Smooth muscle cell of the coronary artery (primary cell): ENCODE measurements at places on chromosomes 5 and 9. TPM values are rescaled to one million over a fixed set of nuclear protein-coding genes. Genes with fewer than 3 reads are reported as not detected.

The PDE6A gene
- under 0.01 TPM in 1 of 2 replicates, not detected in the other for total RNA-seq

The EQTN gene
- total RNA-seq, result not detected in 2 replicates

The CXXC5 gene
- total RNA-seq, result 45.1 and 75.6 TPM in 2 replicates

The KIF27 gene
- total RNA-seq, result 2.8 and 4.2 TPM in 2 replicates

The MLANA gene
- total RNA-seq, result not detected in 2 replicates

The SOWAHA gene
- not detected in 2 replicates for total RNA-seq

The IGIP gene
- total RNA-seq, result 9.3 and 9.5 TPM in 2 replicates

The FOXI1 gene
- total RNA-seq, result not detected in 2 replicates

The PCA3 gene
- not detected in 2 replicates for total RNA-seq

The GHR gene
- total RNA-seq, result 2.0 and 4.4 TPM in 2 replicates

The SMIM33 gene
- total RNA-seq, result not detected in 2 replicates

The AP3S1 gene
- 61.5 and 88.2 TPM in 2 replicates for total RNA-seq

The PCDHB12 gene
- 0.15 and 0.23 TPM in 2 replicates for total RNA-seq

The ZDHHC11 gene
- 0.94 and 1.3 TPM in 2 replicates for total RNA-seq

The JAK2 gene
- total RNA-seq, result 7.1 and 15.3 TPM in 2 replicates

The KCNIP1 gene
- total RNA-seq, result not detected in 2 replicates

The PCDHA9 gene
- total RNA-seq, result under 0.01 and 0.23 TPM in 2 replicates

The TAF11L2 gene
- total RNA-seq, result not detected in 2 replicates

The C9orf152 gene
- total RNA-seq, result under 0.01 TPM in 1 of 2 replicates, not detected in the other

The DROSHA gene
- total RNA-seq, result 39.7 and 40.4 TPM in 2 replicates

The EIF4E1B gene
- not detected in 2 replicates for total RNA-seq

The OCLN gene
- 0.53 and 3.5 TPM in 2 replicates for total RNA-seq

The GGTA1 gene
- total RNA-seq, result 0.12 and 0.15 TPM in 2 replicates

The PLCXD3 gene
- total RNA-seq, result 0.15 and 2.5 TPM in 2 replicates

The STK32A gene
- total RNA-seq, result 0.82 and 2.0 TPM in 2 replicates

The ZBTB26 gene
- total RNA-seq, result 1.4 and 1.8 TPM in 2 replicates

The TRIP13 gene
- 1.1 and 10.8 TPM in 2 replicates for total RNA-seq

The NPR3 gene
- total RNA-seq, result 35.7 and 58.0 TPM in 2 replicates

The NCS1 gene
- 26.3 and 35.3 TPM in 2 replicates for total RNA-seq
